Tibial nerve (tissue), 4 donors: ENCODE measurements at places on chromosomes 12 and 14.
A peak's percentile ranks its signal among the peaks of the same experiment; 100 is the strongest.

GRCh38 chr12:53860426-53861345 is 77.9 kb upstream of the HOXC13 start:
- no peak for DNase-seq

- DNase-seq: no peak
Observed at GRCh38 chr12:3929875-3930615, 56.8 kb upstream of the PARP11 start.

DNA sequence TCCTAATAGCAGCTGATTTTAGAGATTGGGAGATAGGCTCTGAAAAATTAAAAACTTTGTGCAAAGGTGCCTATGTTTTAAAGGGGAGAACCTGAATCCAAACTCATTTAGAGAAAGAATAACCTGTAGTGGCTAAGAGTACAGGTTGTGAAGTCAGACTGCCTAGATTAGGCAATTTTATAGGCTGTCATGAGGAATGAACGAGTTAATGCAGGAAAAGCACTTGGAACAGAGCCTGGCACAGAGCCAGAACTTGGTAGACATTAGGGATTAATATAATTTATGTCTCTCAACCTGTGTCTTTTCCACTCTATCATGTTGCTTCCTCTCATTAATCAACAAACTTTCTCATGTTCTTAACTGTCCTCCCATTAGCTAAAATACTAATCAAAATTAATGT is 98.1 kb downstream of the WIF1 start:
- DNase-seq: no peak

DNA sequence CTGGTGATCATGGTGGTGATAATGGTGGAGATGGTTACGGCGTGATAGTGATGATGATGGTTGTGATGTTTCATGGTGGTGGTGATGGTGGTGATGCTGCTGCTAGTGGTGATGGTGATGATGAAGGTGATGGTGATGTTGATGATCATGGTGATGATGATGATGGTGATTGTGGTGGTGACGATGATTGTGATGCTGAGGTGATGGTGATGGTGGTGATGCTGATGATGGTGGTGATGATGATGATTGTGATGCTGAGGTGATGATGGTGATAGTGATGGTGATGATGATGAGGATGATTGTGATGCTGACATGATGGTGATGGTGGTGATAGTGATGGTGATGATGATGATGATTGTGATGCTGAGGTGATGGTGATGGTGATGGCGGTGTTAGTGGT is 113.2 kb upstream of the EVL start:
- DNase-seq: no peak

- no peak for DNase-seq
Observed at GRCh38 chr12:74794522-74794921, 256.9 kb downstream of the ATXN7L3B start.

- DNase-seq: no peak
Observed at GRCh38 chr12:122227341-122227740, 1.5 kb upstream of the DIABLO start.

DNA sequence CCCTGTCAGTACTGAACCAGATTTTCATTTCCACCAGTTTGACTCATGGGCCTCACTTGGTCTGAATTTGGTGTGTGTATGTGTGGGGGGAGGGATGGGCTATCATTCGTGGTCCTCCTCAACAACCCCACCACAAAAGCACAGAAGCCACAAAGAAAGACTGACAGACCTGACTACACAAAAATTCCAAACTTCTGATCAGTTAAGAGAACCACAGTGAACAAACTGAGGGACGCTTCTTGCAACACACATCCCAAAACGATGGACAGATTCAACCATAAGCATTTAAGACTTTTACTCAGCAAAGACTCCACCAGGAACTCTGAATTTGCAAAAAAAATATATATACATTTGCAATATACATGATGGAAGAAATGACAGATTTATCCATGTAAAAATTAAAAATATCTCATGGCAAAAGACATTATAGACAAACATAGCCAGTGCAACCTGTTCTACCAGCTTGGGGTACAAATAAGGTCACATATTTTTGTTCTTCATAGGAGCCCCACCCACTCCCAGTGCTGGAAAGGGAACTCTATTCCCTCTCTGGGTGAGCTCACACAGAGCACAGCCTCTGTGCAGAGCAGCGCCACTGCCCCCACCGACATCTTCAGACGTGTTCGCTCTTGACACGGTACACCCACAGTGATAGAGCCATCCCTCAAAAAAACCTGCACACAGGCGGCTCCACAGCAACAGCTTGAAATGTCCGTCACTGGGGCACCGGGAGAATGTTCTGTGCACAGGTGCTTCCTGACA is 49.7 kb downstream of the JAG2 start:
- DNase-seq: no peak

DNA sequence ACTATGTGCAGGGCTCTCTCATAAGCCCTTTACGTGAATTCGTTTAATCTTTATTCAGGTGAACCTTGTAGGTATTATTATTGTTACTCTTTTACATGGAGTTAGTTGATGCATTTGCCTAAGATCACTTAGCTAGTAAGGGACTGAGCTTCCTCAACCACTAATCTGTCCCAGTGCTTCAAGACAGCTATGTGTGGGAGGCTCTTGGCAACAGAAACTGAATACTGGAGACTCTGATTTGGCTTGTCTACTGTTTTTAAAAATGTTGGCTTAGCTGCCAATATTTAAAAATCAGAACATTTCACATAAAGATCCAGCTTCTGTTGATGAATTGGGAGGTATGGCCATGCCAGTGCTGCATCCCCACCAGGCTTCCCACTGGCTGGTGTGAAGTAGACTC is 6.8 kb downstream of the KNTC1 start:
- no peak for DNase-seq

GRCh38 chr14:92144708-92145107 is 22.9 kb downstream of the CPSF2 start:
- no peak for DNase-seq

DNA sequence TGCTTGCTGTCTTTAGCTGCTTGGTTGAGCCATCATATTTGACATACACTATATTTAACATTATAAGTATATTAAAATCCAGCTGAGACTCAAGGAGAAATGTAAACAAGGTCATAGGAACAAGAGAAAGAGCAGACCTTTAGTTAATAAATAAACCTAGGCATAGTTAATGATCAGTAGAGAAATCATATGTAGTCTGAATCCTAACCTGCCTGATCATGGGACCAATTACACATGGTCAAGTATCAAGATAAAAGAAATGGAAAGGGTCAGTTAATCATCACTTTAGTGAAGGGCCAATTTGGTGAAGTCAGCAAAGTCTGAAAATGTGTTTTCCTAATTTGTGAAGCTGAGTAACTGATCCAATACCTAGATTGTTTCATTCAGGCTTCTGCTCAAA is 7.5 kb downstream of the RNF212B start:
- DNase-seq: no peak

DNA sequence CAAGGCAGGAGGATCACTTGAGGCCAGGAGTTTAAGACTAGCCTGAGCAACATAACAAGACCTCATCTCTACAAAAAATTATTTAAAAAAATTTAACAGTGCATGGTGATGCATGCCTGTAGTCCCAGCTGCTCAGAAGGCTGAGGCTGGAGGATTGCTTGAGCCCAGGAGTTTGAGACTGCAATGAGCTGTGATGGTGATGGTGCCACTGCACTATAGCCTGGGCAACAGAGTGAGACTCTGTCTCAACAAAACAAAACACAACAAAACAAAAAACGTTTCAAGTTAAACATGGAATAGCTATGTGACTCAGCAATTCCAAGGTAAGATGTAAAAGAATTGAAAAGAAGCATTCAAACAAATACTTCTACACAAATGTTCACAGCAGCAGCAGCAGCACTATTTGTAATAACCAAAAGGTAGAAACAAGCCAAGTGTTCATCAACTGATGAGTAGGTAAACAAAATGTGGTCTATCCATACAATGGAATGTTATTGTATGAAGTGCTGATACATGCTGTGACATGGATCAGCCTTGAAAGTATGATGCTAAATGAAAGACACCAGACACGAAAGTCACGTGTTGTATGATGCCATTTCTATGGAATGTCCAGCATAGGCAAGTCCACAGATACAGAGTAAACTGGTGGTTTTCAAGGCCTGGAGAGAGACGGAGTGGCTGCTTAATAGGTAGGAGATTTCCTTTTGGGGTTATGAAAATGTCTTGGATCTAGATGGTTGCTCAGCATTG is 31.4 kb downstream of the CFAP251 start:
- DNase-seq: no peak

- DNase-seq: no peak
Observed at GRCh38 chr14:34065690-34066391, 115.0 kb upstream of the EGLN3 start.

DNA sequence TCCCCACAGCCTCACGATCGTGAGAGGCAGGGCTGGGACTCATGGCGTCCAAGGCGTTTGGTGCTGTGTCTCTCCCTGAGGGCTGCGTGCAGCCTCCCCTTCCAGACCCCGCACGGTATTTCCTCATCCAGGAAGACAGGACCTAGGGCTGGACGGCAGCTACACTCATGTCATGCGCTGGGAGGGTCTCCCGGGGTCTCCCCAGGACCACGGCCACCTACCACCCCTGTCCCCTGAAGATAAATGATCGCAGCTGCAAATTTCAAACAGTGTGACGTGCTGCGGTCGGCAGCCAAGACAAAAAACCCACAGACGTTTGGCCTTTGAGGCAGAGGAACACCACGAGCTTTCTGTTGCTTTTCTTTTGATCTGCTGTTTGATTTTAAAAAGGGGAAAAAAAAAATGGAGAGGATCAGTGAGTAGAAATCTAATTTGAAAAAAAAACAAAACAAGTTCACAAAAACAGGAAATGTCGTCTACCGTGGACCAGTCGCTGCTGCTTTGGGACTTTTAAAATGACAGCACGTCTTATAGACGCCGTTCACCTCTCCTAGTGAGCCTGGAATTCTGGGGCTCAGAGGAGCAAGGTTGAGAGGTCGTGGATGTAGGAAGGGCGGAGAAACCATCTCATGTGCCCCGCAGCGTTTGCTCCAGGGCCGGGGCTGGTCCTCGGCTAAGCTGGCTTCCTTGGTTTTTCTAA is 237.6 kb downstream of the SLC41A2 start:
- no peak for DNase-seq

- DNase-seq: no peak
Observed at GRCh38 chr14:67883717-67884116, 64.1 kb downstream of the RAD51B start.

- DNase-seq: peak; percentile 20
Observed at GRCh38 chr14:55739967-55740648, 160.1 kb downstream of the KTN1 start.

GRCh38 chr12:3881281-3881950 is 8.2 kb upstream of the PARP11 start:
- no peak for DNase-seq

DNA sequence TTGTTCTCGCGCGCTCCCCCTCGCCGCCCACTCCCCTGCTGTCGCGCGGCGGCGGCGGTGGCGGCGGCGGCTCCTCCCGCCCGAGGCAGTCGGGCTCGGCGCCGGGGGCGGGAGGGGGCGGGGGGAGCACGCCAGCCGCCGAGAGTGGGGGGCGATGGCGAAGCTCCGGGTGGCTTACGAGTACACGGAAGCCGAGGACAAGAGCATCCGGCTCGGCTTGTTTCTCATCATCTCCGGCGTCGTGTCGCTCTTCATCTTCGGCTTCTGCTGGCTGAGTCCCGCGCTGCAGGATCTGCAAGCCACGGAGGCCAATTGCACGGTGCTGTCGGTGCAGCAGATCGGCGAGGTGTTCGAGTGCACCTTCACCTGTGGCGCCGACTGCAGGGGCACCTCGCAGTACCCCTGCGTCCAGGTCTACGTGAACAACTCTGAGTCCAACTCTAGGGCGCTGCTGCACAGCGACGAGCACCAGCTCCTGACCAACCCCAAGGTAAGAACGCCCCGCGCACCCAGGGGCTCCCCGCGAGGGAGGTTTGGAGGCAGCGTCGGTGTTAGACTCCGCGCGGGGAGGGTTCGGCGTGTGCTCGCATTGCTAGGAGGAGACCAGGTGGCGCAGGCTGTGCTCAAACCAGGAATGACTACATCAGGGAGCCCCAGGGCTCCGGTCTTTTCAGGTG is 629 bp downstream of the KCNMB4 start:
- no peak for DNase-seq

- DNase-seq: no peak
Observed at GRCh38 chr12:3632754-3633153, 120.2 kb downstream of the CRACR2A start.

DNA sequence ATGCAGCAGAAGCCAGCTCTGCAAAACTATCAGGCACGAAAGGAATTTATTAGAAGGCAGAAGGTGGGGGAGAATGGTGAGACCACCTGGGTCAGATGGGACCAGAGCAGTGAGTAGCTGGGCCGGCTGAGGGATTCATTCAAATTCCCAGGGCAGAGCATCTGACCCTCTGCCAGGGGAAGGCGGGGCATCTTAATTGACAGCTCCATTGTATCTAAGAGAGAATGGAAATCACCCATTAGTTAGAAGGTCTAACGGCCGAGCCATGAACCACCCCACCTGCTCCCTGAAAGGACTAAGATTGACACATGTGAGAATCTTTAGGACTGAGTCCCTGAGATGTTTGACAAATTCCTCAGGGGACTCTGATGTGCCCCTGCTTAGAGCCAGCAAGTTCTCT is 83.7 kb downstream of the PHETA1 start:
- DNase-seq: no peak

GRCh38 chr14:95389471-95390011 is 69.8 kb upstream of the CLMN start:
- DNase-seq: peak; percentile 59

DNA sequence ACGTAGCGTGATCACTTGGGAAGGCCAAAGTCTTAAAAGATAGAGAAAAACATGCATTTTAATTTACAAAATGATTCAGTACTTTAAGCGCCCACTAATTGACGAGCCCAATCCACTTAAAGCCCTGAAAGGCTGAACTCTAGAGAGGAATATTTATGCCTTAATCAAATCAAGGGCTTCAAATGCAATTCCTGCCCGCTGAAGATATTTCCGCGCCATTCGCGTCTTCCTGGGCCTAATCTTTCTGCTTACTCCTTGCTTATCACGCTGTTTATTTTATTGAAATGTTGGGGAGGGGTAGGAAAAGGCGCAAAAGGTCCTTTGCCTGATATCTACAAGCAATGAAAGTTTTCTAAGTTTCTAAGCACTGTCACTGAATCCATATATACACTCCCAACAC is 4.0 kb downstream of the TBX3 start:
- DNase-seq: no peak

DNA sequence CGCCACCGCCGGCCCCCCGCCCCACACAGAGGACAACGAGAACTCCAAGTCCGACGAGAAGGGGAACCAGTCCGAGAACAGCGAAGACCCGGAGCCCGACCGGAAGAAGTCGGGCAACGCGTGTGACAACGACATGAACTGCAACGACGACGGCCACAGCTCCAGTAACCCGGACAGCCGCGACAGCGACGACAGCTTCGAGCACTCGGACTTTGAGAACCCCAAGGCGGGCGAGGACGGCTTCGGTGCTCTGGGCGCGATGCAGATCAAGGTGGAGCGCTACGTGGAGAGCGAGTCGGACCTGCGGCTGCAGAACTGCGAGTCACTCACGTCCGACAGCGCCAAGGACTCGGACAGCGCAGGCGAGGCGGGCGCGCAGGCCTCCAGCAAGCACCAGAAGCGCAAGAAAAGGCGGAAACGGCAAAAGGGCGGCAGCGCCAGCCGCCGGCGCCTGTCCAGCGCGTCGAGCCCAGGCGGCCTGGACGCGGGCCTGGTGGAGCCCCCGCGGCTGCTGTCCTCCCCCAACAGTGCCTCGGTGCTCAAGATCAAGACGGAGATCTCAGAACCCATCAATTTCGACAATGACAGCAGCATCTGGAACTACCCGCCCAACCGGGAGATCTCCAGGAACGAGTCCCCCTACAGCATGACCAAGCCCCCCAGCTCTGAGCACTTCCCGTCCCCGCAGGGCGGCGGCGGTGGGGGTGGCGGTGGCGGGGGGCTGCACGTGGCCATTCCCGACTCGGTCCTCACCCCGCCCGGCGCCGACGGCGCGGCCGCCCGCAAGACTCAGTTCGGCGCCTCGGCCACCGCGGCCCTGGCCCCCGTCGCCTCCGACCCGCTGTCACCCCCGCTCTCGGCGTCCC is 150.9 kb downstream of the EGLN3 start:
- DNase-seq: no peak
